ENCODE measurements at places on chromosomes 4 and X. TPM values are rescaled to one million over a fixed set of nuclear protein-coding genes. Genes with fewer than 3 reads are reported as not detected.

Gene SUPT20HL1
- total RNA-seq, result not detected

Gene ASMT
- not detected for total RNA-seq

Gene TLR6
- 1.1 TPM for total RNA-seq

Gene CCKAR
- total RNA-seq, result not detected

Measured in endothelial cell of coronary artery (primary cell).